Naive thymus-derived CD8-positive, alpha-beta T cell (primary cell): ENCODE measurements at places on chromosomes 13 and 19.

DNA sequence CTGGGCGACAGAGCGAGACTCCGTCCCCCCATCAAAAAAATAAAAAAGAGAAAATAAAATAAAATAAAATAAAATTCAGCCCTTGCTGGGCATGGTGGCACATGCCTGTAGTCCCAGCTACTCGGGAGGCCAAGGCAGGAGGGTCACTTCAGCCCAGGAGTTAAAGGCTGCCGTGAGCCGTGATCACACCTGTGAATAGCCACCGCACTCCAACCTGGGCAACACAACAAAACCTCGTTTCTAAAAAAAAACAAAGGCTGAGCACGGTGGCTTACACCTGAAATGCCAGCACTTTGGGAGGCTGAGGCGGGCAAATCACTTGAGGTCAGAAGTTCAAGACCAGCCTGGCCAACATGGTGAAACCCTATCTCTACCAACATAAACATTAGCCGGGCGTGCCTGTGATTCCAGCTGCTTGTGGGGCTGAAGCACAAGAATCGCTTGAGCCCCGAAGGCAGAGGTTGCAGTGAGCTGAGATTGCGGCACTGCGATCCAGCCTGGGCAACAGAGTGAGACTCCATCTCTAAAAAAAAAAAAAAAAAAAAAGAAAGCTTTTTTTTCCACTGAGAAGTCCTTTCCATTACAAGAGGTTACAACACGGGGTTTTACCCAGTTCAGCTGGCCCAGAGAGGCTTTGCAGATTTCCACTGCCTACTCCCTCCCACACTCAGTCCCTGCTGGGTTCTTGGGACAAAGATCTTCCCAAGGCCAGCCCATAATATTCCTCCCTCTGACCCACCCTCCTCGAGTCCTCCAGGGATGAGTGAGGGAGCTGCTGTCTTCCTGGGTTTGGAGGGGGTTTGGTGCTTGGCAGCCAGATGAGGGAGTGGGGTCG, 6.4 kb downstream of the ANGPTL4 start:
- no peak for DNase-seq

DNA sequence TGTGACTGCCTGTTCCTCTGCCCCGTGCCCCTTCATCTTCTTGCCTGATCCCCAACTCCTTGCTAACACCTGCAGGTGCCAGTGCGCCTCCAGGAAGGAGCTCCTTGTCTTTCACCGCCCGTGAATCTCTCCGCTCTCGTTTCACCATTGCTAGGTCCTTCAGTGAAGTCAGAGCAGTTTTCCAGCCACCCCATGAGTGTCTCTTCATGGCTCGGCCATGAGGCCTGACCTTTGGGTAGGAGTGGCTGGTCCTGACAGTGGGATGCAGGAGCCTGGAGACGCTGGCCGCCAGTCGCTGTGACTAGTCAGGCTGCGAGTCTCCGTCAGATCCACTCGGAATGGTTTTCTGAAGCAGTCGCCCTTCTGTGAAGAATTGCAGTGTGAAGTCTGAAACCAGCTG, 43.8 kb downstream of the ING1 start:
- no peak for DNase-seq

GRCh38 chr13:112986946-112987681, 18.1 kb downstream of the MCF2L start:
- no peak for DNase-seq

DNA sequence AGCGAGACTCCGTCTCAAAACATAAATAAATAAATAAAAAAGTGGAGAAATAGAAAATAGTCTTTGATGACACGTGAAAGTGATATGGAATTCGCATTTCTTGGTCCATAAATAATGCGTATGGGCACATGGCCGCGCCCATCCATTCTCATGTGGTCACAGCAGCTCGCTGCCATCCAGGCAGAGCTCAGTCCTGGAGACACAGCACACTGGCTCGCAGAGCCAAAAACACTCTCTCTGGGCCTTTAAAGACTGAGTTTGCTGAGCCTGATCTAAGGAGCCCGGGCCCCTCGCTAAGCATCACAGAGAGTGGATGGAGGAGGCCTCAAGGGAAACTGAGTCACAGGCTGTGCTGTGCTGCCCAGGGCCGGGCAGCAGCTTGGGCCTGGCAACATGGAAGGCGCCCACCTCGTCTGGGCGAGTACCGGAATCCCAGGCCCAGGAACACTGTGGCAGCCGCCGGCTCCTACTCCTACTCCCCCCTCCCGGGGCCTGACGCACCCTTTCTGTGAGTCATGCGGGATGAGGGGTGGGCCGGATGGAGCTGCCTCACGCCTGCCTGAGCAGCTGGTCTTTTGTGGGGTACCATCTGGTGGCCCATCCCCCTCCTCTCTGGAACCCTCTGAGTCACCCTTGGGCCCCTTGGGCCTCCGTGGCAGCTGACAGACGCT, 28.9 kb upstream of the CACTIN start:
- DNase-seq: no peak

- DNase-seq: no peak
Observed at GRCh38 chr19:54955376-54955775, 8.0 kb upstream of the NLRP7 start.

- DNase-seq: no peak
Observed at GRCh38 chr19:13209484-13210338, 59.5 kb downstream of the IER2 start.

- DNase-seq: no peak
Observed at GRCh38 chr13:105602956-105603670, 932.3 kb downstream of the EFNB2 start.

GRCh38 chr13:109387471-109387870, 398.9 kb downstream of the IRS2 start:
- no peak for DNase-seq
